ENCODE measurements at places on chromosomes 4 and X. TPM values are rescaled to one million over a fixed set of nuclear protein-coding genes. Genes with fewer than 3 reads are reported as not detected.

Gene SMIM31
- 0.96 TPM for total RNA-seq

Gene SNCA
- total RNA-seq = 5.6 TPM

GRCh38 chr4:25330335-25330734 is 17.8 kb downstream of the ZCCHC4 start:
- no peak for DNase-seq

DNA sequence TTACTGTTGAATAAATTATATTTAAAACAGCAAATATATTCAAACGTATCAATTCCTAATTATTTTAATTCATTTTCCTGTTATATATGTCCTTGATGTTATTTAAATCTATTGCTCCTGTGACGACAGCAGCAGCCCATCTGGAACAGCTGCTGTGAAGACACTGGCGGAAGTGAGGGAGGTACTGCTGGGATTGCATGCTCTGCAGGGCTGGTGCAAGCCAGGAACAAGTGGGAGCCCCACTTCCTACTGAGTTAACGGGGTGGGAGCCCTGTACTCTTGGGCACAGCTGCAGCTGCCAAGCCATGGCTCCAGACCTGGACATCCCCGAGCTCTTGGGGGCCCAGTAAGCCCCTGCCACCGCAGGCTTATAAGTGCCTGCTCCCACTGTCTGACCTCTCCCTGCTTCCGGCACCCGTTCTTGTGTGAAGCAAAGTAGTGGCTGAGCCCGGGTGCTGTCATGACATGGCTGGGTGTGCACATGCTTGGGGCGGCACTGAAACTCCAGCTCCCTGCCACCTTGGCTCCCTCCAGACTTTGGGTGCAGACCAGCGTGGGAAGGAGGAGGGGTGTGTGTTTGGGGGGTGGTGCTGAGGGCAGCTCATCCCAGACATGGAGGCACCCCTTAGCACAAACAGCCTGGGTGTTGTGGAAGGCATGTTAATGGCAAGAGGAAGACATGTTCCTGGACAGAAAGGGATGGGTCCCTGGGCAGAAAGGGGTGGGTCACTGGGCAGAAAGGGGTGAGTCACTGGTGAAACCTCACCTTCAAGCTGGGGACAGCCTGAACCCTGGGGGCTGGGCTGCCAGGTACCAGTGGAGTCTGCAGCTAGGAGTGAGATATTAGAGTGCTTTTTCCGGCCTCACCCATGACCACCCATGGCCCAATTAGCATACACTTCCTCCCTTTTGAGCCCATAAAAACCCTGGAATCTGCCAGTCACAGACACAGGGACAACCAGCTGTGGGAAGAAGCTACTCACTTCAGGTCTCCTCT is 1981.3 kb upstream of the IGFBP7 start:
- no peak for DNase-seq

DNA sequence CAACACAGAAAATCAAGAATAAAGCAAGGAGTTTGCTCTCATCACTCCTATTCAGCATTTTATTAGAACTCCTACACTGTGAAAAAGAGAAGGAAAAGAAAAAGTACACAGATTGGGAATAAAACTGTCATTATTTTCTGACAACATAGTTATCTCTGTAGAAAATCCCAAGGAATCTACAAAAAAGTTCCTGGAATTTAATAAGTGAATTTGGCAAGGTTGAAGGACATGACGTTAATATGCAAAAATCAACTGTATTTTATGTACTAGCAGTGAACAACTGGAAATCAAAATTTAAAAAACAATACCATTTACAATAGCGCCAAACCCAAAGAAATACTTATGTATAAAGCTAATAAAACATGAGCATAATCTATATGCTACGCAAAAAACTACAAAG is 26.3 kb downstream of the CHIC2 start:
- no peak for DNase-seq

DNA sequence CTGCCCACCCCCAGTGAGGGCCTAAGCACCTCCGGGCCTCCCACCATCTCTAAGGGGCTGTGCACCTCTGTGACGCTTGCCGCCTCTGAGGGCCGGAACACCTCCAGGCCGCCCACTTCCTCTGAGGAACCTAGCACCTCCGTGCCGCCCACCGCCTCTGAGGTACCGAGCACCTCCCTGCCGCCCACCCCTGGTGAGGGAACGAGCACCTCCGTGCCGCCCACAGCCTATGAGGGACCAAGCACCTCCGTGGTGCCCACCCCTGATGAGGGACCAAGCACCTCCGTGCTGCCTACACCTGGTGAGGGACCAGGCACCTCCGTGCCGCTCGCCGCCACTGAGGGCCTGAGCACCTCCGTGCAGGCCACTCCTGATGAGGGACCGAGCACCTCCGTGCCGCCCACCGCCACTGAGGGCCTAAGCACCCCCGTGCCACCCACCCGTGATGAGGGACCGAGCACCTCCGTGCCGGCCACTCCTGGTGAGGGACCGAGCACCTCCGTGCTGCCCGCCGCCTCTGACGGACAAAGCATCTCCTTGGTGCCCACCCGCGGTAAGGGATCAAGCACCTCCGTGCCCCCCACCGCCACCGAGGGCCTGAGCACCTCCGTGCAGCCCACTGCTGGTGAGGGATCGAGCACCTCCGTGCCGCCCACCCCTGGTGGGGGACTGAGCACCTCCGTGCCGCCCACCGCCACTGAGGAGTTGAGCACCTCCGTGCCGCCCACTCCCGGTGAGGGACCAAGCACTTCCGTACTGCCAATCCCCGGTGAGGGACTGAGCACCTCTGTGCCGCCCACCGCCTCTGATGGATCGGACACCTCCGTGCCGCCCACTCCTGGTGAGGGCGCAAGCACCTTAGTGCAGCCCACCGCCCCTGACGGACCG is 977 bp downstream of the MAGEE1 start:
- DNase-seq = peak; percentile 3

Gene ZMYM3
- total RNA-seq = 71.6 TPM

Gene MAGEC1
- total RNA-seq = 8.6 TPM

All from prostate gland (tissue), 2 donors.